Progenitor cell of endocrine pancreas (in vitro differentiated cells): ENCODE measurements at places on chromosomes 1 and 21. TPM values are rescaled to one million over a fixed set of nuclear protein-coding genes. Genes with fewer than 3 reads are reported as not detected.

DNA sequence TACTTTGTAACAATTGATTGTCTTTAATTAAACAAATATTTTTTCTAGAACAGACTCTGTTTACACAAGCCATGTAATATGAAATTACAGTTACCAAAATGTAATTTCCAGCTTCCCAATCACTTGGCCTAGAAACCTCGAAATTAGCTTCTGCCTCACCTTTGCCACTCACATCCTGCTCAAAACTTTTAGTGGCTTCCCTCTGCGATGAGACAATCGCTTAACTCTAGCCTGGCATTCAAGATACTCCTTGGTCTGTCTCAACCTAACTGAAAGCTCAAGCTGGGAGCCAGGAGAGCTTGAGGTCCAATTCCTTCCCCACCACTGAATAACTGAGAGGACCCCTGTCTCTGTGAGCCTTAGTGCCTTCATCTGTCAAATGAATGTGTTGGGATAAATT, 42.8 kb downstream of the GFI1 start:
- no peak overlapping the region for H3K4me3 ChIP-seq
- H3K27me3 ChIP-seq, result peaks cover 40% of the 10 kb centered on the region
- H3K4me1 ChIP-seq, result peaks cover 9% of the 10 kb centered on the region
- no peak for DNase-seq

DNA sequence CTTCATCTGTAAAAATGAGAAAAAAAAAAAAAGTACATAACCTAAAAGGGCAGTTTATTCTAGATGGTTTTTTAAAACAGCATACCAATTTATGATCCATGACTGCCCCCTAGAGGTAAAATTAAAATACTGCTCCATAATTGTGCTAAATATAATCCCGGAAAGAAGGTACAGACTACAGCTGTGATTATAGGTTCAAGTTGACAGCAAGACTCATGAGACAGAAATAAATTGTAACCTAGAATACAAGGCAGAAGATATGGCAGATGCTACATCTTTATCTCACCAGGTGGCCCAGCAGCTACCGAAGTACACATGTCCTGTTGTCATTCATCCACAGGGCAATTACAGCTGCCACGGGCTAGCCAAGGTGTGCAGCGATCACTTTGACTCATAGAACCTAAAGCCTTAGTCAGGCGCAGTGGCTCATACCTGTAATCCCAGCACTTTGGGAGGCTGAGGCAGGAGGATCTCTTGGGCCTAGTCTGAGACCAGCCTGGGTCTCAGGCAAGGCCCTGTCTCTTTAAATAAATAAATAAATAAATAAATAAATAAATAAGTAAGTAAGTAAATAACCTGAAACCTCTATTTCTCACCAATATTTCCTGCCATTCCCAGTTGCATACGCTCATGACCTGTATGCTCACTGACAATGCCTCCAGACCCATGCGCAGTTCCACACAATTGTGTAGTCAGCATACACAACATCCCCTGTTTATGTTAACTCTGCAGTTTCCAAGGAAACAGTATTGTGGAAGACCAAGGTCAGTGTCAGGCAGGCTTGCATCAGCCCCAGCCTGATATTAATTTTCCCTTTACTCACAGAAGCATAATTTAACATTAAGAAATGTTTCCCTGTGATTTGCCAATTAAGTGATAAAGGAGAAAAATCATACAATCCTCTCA, 18.3 kb upstream of the PPIE start:
- peaks cover 77% of the 10 kb centered on the region for H3K27me3 ChIP-seq
- no peak overlapping the region for H3K27ac ChIP-seq
- H3K36me3 ChIP-seq, result no peaks in the 10 kb centered on the region
- no peak for DNase-seq
- no peaks in the 10 kb centered on the region for H3K4me1 ChIP-seq

The CRB1 gene
- total RNA-seq, result not detected in 2 replicates

DNA sequence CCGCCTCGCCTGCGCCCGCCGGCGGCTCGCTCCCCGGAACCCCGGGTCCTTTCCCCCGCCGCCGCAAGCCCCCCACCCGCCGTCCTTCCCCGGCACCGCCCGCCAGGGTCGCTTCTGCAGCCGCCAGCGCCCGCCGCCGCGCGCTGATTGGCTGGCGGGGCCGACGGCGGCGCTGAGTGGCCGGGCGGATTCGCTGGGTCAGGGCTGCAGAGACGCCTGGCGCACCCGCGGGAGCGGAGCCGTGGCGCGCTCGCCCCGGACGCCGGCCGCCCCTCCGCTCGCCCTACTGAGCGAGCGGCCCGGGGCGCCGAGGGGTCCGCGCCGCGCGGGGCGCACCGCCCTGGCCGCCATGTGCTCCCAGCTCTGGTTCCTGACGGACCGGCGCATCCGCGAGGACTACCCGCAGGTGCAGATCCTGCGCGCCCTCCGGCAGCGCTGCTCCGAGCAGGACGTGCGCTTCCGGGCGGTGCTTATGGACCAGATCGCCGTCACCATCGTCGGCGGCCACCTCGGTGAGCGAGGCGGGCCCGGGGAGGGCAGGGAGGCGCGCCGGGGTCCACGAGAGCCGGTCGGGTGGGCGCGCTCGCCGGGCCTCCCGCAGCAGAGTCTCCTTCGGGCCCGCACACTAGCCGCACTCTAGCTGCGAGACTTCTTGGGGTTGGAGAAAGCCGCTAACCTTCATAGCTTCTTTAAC, at the start of gene RIMKLA:
Gene RIMKLA (plus strand): TSS at position 207 of the 694 bp plus-strand sequence. CDS start 143 bp downstream, at position 350.
- no peaks in the 10 kb centered on the region for H3K4me1 ChIP-seq
- no peak within 1 kb of the TSS for H3K27ac ChIP-seq
- H3K27me3 ChIP-seq, result peaks cover 54% of the 10 kb centered on the region
- H3K4me3 ChIP-seq, result peak within 1 kb of the TSS; percentile 75
- H3K36me3 ChIP-seq, result no peaks in the 10 kb centered on the region

GRCh38 chr1:24594328-24594598, 38.4 kb downstream of the NCMAP start:
- H3K27me3 ChIP-seq, result no peaks in the 10 kb centered on the region
- no peak for DNase-seq
- H3K27ac ChIP-seq, result no peak overlapping the region

The IFI44L gene
- not detected in 2 replicates for total RNA-seq

GRCh38 chr1:239630767-239631166, 244.4 kb downstream of the CHRM3 start:
- H3K4me1 ChIP-seq, result peaks cover 1% of the 10 kb centered on the region
- H3K4me3 ChIP-seq, result no peak overlapping the region
- no peaks in the 10 kb centered on the region for H3K27me3 ChIP-seq
- H3K36me3 ChIP-seq, result peaks cover 1% of the 10 kb centered on the region
- no peak for DNase-seq

DNA sequence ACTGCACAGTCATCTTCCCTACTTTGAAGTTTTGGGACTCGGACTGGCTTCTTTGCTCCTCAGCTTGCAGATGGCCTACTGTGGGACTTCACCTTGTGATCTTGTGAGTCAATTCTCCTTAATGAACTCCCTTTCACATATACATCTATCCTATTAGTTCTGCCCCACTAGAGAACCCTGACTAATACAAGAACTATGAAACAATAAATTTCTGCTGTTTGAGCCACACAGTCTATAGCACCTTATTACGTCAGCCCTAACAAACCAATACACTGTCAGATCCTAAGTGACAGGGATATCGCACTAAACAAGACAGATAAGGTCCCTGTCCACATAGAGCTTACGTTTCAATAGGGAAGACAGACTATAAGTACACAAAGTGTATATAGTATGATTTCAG, 120.1 kb downstream of the PLPP3 start:
- H3K4me1 ChIP-seq, result peaks cover 17% of the 10 kb centered on the region
- H3K36me3 ChIP-seq, result no peaks in the 10 kb centered on the region
- H3K27me3 ChIP-seq, result no peaks in the 10 kb centered on the region

DNA sequence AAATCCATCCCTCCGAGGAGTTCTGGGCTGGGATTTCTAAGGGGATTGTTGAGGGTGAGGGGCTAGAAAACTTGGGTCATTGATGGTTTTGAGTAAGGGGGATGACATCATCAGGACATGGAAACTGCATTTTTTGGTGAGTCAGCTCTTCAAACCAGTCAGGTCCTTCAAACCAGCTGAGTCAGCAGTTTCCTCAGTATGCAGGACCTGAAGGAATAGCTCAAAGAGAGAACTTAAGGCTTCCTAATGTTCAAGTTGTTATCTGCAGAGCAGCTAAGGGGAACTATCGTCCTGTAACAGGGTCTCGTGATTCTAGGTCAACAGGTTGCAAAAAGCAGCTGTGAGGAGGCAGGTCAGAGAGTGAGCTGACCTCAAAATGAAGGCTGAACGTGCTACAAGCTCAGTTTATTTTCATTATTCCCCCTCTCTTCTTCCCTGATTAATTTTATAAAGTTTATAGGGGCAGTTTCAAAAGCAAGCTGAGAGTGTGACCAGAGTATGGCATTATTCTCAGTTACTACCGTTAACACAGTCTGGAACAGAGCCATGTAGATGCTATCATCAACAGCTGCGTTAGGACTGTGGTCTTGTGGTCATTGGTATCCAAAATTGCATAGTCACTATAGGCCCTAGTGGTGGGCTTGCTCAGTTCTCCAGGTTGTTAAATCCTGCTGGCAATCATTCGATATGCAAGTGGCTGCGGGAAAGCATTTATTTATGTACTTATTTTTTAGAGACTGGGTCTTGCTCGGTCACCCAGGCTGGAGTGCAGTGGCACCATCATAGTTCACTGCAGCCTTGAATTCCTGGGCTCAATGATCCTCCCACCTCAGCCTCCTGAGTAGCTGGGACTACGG, 10.7 kb upstream of the SDC3 start:
- H3K4me1 ChIP-seq, result peaks cover 3% of the 10 kb centered on the region
- DNase-seq, result no peak
- H3K36me3 ChIP-seq, result no peaks in the 10 kb centered on the region
- H3K27ac ChIP-seq, result no peak overlapping the region
- no peak overlapping the region for H3K4me3 ChIP-seq
- no peaks in the 10 kb centered on the region for H3K27me3 ChIP-seq

The OR2T35 gene
- not detected in 2 replicates for total RNA-seq

The REN gene
- not detected in 2 replicates for total RNA-seq

The GJA8 gene
- not detected in 2 replicates for total RNA-seq

DNA sequence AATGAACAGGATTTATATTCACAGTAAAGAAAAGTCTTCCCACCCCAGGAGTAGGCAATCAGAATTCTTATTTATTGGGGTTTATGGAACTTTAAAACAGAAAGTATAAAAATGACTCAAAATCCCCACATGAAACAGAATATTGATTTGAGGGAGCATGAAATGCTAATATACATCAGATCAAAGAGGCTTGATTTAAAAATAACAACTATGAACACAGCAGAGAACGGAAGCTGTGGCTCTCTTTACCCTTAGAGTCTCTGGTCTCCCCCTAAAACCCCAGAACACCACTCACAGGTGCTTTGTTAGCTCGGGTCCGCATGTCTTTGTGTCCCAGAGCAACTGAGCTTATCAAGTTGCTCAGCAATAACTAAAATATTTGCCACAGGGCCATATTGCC, 31.2 kb upstream of the FASLG start:
- H3K27me3 ChIP-seq, result no peaks in the 10 kb centered on the region
- no peak for DNase-seq
- H3K36me3 ChIP-seq, result no peaks in the 10 kb centered on the region

The CR1L gene
- total RNA-seq, result not detected in 2 replicates

The CALML6 gene
- 1.1 and 1.5 TPM in 2 replicates for total RNA-seq

The C4BPB gene
- total RNA-seq, result not detected in 2 replicates

- no peak overlapping the region for H3K4me3 ChIP-seq
- H3K27ac ChIP-seq, result no peak overlapping the region
- H3K27me3 ChIP-seq, result no peaks in the 10 kb centered on the region
- DNase-seq, result no peak
- no peaks in the 10 kb centered on the region for H3K4me1 ChIP-seq
These were observed 82.3 kb downstream of the CYYR1 start for GRCh38 chr21:26490771-26491170.

The HCN3 gene
- 13.6 and 15.6 TPM in 2 replicates for total RNA-seq

GRCh38 chr21:31283025-31283424, 61.0 kb downstream of the TIAM1 start:
- no peak overlapping the region for H3K4me3 ChIP-seq
- no peak overlapping the region for H3K27ac ChIP-seq
- H3K4me1 ChIP-seq, result no peaks in the 10 kb centered on the region
- peaks cover 8% of the 10 kb centered on the region for H3K36me3 ChIP-seq
- no peaks in the 10 kb centered on the region for H3K27me3 ChIP-seq

GRCh38 chr1:240515505-240515904, 96.5 kb downstream of the GREM2 start:
- no peak for DNase-seq
- no peaks in the 10 kb centered on the region for H3K36me3 ChIP-seq
- no peak overlapping the region for H3K27ac ChIP-seq
- peaks cover 2% of the 10 kb centered on the region for H3K27me3 ChIP-seq
- H3K4me1 ChIP-seq, result peaks cover 7% of the 10 kb centered on the region

DNA sequence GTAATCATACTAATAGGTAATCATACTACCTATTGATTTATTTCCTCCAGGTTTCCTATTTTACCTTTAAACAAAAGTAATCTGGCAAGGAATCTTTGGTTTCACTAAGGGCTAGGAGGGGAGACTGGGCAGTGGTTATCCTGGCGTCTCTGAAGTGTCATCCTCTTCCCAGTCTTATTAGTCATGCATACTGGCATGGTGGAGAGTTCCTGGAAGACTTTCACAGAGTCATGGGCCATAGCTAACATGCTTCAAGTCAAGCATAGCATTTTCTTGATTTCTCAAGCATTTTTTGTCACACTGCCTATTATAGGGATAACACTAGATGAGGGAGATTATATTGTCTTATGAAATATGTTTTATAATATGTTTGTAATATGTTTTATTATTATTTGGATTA, 64.0 kb upstream of the ASB17 start:
- peaks cover 4% of the 10 kb centered on the region for H3K27me3 ChIP-seq
- no peak overlapping the region for H3K27ac ChIP-seq
- H3K36me3 ChIP-seq, result no peaks in the 10 kb centered on the region
- no peak overlapping the region for H3K4me3 ChIP-seq

- H3K27ac ChIP-seq, result peak overlapping the region; percentile 64
- peaks cover 24% of the 10 kb centered on the region for H3K4me1 ChIP-seq
- H3K4me3 ChIP-seq, result no peak overlapping the region
- peaks cover 3% of the 10 kb centered on the region for H3K27me3 ChIP-seq
- no peak for DNase-seq
These were observed 836 bp downstream of the OLFML3 start for GRCh38 chr1:113980110-113980509.

The MRPL9 gene
- total RNA-seq, result 79.4 and 81.0 TPM in 2 replicates

GRCh38 chr1:87720561-87720960, 391.9 kb downstream of the LMO4 start:
- H3K27ac ChIP-seq, result no peak overlapping the region
- H3K36me3 ChIP-seq, result peaks cover 2% of the 10 kb centered on the region
- no peaks in the 10 kb centered on the region for H3K27me3 ChIP-seq
- H3K4me3 ChIP-seq, result no peak overlapping the region
- DNase-seq, result no peak

DNA sequence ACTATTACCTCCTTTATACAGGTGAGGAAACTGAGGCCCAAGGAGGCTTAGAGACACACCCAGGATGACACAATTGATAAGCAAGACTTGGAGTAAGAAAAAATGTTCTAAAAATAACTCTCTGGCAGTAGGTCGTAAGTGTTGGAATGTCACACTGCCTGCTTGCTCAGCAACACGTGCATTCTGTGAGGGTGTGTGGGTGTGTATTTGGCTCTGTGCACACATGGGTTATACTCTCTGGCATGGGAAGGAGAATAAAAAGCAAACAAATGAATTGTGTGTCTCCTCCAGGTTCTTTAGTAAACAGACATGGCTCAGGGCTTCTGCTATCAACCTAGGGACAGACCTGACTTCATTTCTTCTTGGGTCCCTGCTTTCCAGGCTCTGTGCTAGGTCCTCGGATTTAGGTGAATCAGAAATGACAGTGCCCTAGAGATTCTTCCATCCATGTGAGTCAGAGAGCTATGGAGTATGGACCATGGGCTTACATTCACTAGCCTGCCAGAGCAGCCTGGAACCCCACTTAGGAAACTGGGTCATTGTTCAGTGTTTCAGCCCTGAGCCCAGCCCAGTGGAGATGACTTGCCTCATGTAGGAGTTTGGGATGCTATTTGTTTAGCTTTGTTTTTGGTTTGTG, 72.4 kb downstream of the ELAVL4 start:
- H3K4me1 ChIP-seq, result peaks cover 28% of the 10 kb centered on the region
- no peaks in the 10 kb centered on the region for H3K36me3 ChIP-seq
- no peak for DNase-seq
- no peak overlapping the region for H3K4me3 ChIP-seq
- no peaks in the 10 kb centered on the region for H3K27me3 ChIP-seq
- peak overlapping the region; percentile 6 for H3K27ac ChIP-seq
